ENCODE measurements at places on chromosomes 1 and 21.
A peak's percentile ranks its signal among the peaks of the same experiment; 100 is the strongest.

GRCh38 chr1:52159033-52159789 lies 17.3 kb downstream of the ZFYVE9 start:
- no peak for DNase-seq

DNA sequence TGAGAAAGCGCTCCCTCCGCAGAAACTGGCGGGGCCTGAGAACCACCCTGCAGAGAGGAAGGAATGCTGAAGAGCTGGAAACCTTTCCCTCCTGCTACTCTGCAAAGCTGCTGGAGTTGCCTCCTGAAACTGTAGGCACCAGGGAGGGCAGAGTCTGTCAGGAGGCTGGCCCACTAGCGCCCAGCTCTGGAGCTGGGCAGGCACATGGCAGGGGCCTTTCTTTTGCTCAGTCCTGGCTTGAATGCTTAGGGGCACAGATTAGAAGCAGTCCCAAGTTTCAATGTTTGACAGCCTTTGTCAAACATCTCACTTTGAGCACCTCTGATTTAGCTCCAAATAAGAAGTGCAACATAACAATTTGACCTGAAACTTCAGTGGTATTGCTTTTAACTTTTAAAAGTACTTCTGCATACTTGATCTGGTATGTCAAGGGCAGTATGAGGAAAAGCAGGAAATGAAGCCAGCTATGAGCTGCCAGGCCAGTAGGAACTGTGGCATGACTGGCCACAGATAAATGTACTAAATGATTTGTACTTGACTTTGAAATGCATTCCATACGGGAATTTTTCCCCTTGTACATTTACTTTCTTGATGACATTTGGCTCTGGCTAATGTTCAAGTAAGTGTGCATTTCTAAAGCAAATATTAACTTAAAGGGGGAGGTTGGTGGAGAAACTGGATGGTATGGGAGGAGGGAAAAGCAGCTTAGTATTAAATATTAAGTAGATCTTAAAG lies 7.2 kb downstream of the C1orf116 start:
- peak; percentile 63 for DNase-seq

DNA sequence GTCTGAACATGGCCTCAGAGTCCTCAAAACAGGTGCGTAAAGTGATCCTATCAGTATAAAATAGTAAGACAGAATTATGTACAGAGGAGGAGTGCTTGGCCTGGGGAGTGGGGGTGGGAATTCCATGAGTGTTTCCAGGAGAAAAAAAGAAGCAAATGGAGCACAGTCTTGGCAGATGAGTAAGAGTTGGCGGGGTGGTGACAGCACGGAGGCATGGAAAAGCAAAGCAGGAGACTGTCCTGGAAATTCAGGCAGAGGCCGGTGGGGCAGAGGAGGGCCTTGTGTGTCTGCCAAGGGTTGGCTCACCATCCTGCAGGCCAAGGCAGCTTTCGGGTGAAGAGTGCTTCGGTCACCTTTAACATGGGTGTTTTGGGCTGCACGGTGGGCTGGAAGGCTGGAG lies 63.4 kb downstream of the OPTC start:
- DNase-seq: peak; percentile 91

GRCh38 chr1:57957576-57957975 lies 533.7 kb upstream of the DAB1 start:
- DNase-seq: no peak

- DNase-seq: peak; percentile 5
Measured at GRCh38 chr1:45442272-45442671, 48.7 kb downstream of the TESK2 start.

DNA sequence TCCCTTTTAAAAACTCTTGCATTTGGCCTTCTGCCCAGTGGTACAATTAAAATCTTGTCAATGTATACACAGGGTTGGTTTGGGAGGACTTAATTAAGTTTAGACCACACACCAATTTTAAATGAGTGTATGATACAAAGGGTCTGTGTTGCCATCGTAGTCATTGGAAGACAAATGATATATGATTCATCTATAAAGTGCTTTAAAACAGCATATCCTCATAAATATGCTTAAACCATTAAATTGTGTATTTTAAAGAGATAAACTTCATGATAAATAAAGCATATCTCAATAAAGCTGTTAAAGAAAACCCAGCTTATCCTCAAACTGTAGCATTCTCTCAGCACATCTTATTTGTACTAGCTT lies 69.5 kb downstream of the LUZP1 start:
- no peak for DNase-seq

- no peak for DNase-seq
Measured at GRCh38 chr21:41561701-41562100, 53.7 kb upstream of the TMPRSS2 start.

- DNase-seq: no peak
Measured at GRCh38 chr1:31944205-31945089, 6.3 kb upstream of the PTP4A2 start.

DNA sequence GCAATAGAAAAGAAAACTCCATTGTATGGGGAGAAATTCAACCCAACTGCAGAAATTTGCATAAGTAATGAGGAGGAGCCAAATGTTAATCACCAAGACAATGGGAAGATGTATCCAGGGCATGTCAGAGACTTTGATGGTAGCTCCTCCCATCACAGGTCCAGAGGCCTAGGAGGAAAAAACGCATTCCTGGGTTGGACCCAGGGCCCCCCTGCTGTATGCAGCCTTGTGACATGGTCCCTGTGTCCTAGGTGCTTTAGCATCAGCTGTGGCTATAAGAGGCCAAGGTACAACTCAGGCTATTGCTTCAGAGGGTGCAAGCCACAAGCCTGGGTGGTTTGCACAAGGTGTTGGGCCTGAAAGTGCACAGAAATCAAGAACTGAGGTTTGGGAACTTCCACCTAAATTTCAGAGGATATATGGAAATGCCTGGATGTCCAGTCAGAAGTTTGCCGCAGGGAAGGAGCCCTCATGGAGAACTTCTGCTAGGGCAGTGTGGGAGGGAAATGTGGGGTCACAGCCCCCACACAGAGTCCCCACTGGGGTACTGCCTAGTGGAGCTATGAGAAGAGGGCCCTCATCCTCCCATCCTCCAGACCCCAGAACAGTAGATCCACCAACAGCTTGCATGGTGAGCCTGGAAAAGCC lies 162.3 kb downstream of the TGFB2 start:
- no peak for DNase-seq

DNA sequence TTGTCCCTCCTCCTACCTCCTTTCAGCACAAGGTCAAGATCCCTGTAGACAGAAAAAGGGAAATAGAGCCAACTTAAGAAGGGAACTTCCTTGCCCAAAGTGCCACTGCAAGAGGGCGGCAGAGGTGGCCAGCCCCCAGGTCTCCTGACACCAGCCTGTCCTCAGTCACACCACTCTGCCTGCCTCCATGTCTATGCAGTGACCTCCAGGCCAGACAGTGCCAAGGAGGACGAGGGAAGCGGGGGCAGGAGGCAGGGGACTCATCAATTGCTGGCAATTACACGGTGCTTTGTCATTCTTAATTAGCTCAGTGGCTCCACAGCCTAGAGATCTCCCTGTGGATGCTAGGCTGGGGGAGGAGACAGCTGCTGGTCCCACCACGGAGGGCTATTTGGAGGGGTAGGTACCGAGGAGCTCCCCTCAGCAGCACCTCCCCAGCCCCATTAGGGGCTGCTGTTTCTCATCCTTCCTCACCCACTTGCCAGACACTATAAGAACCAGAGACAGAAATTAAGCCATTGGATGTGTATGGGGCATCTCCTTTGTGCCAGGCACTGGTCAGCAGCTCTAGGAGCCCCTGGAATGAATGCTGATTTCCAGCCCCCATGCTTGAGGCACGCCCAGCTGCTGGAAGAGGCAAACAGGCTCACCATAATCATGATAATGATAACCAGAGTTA lies 6.1 kb upstream of the LDLRAP1 start:
- no peak for DNase-seq

GRCh38 chr1:6384962-6385361 lies 8.6 kb downstream of the ACOT7 start:
- no peak for DNase-seq

DNA sequence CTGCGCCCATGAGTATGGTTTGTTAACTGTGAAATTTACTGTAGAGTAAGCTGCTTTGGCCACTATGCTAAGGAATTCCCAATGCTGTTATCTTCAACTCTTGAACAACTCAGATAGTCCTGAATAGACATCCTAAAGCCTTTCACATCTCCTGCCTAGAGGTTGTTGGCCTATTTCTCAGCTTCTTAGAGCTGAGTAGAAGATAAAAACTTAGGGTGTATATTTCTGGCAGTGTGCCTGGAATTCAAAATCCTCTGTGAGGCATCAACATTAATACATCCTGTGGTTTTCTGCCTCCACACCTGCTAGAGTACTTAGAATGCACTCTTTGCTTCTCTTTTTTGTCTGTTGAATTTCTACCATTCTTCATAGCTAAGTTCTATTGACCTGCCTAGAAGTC lies 45.8 kb upstream of the RC3H1 start:
- peak; percentile 19 for DNase-seq

DNA sequence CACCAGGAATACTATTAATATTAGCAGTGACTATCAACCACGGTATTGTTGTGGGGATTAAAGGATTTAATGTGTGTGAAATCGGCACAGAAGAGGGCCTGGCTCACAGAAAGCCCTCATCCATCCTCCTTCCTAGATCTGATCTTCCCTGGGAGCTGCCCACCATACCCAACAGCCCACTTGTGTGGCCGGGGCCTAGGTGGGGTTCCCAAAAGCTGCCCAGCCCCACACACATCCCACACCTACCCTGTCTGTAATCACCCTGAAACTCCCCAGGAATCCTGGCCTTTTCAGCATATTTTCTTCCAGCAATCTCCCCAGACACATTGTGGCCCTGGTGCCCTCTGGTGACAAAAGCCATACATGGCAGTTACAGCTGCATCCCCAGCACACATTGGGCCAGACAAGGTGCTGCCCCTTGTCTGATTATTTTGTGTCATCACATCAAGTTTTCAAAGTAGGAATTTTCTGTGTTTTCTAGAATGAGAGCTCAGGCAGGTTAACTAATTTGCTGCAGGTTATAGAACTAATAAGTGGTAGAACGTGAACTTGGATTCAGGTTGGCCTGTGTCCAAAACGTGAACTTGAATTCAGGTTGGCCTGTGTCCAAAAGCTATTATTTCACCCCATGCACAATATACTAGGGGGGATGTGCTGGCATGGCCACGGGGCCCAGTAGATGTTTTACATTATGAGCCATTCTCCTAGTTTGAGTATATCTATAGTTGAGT lies 5.3 kb upstream of the SLC6A9 start:
- DNase-seq: peak; percentile 17

- DNase-seq: no peak
Measured at GRCh38 chr1:245019910-245020486, 134.8 kb upstream of the KIF26B start.

GRCh38 chr1:54094001-54094729 lies 40.8 kb downstream of the TCEANC2 start:
- DNase-seq: no peak

DNA sequence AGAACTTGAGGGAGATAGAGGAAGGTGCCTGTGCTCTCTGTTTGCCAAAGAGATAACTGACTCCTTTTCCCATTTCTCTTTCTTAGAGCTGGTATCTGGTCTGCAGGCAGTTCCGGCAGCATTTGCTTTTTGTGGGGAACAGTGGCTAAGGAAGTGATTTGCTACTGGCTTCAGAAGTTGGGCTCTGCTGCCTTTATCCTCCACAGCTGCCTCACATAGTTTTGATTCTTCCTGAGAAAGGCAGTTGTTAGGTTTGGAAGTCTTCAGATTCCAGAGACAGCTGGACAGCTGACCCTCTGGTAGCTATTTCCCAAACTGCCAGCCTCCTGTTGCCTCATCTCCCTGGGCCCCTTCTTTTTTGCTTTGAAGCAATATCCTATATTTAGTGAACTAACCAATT lies 62.6 kb upstream of the MACF1 start:
- DNase-seq: no peak

GRCh38 chr1:12073796-12074195 lies 10.7 kb downstream of the TNFRSF8 start:
- no peak for DNase-seq

DNA sequence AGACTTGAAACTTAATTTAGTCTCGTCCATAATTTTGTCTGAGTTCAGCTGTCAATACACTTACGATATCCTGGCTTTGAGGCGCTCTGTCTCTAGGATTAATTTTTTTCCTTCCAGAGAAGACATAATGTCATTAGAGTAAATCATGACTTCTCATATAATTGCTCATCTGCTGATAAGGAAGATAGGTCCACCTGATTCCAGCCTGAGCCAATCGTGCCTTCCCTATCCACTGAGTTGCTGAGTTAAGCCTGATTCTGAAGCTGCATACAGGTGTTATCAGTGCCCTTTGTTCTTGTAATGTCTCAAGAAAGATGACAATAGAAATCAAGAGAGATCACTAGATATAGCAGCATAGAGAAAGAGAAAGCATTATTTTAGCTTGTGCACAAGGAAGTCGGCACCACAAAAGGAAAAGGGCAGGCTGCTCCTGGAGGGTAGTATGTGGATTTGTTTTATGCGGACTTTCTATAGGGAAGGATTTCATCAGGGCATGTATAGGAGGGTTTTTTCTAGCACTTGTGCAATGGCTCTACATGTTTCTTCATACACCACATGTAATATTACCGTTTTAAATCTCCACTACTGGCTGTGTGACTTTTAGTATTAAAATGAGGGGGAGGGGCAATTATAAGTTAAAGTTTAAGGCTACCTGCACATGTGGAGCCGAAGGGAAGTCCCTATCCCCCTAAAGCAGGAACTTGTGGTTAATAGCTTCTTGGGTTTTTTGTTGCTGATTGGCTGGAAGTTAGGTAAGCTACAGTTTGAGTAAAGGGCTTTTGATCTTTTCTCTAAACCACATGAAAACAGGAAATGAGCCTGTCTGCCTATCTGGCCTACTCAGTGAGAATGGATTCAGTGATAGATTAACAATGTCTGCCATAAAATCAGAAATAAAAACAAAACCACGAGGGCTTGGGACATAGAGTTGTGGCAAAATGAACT lies 133.4 kb downstream of the PLPPR5 start:
- no peak for DNase-seq

- DNase-seq: no peak
Measured at GRCh38 chr1:170481000-170481399, 51.0 kb upstream of the GORAB start.

- no peak for DNase-seq
Measured at GRCh38 chr1:7040969-7041695, 255.9 kb downstream of the CAMTA1 start.

DNA sequence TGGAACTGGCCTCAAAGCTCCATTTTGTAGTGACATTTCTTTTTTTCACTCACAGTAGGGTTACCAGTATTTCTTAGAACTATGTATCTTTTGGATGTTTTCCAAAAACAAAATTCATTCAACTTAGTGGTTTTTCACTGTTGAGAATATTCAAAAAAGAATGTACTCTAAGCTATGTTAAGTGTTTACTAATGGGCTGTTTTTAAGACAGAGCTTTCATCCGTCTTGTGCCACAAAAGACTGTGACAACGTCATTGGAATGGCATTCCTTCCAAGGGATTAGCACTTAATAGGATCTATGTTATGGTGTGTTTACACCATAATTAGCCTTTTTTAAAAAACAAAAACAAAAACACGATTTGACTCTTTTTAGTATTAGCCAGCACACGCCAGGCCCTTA lies 66.8 kb downstream of the TTC3 start:
- no peak for DNase-seq

GRCh38 chr1:244896550-244896949 lies 32.2 kb upstream of the HNRNPU start:
- DNase-seq: peak; percentile 4

Data from kidney glomerular epithelial cell (primary cell).